Cardiac ventricle fibroblast (primary cell): ENCODE measurements at places on chromosomes 4 and X. TPM values are rescaled to one million over a fixed set of nuclear protein-coding genes. Genes with fewer than 3 reads are reported as not detected.

Gene NSUN7
- total RNA-seq: not detected in 2 replicates

Gene ATOH1
- not detected in 2 replicates for total RNA-seq

Gene FSTL5
- total RNA-seq: not detected in 2 replicates

Gene GBA3
- total RNA-seq: not detected in 2 replicates

Gene TASL
- not detected in 2 replicates for total RNA-seq

Gene CENPI
- total RNA-seq: 0.44 and 1.9 TPM in 2 replicates

Gene RNF150
- 0.25 and 0.54 TPM in 2 replicates for total RNA-seq

Gene DRD5
- not detected in 2 replicates for total RNA-seq

Gene SPOCK3
- total RNA-seq: 0.12 and 0.34 TPM in 2 replicates

Gene BBS12
- total RNA-seq: 3.3 and 4.5 TPM in 2 replicates

Gene ZIC3
- not detected in 2 replicates for total RNA-seq

Gene HSFX4
- total RNA-seq: not detected in 2 replicates

Gene RTL5
- 3.9 and 5.6 TPM in 2 replicates for total RNA-seq

Gene CPZ
- total RNA-seq: 30.6 and 33.6 TPM in 2 replicates

Gene SH3BGRL
- total RNA-seq: 111 and 137 TPM in 2 replicates

Gene UGT2B17
- not detected in 2 replicates for total RNA-seq

Gene SRPK3
- total RNA-seq: 0.12 TPM in 1 of 2 replicates, not detected in the other
